Epithelial cell of umbilical artery (primary cell): ENCODE measurements at places on chromosomes 3 and 15. TPM values are rescaled to one million over a fixed set of nuclear protein-coding genes. Genes with fewer than 3 reads are reported as not detected.

LYZL4 gene
- total RNA-seq, result not detected in 2 replicates

SI gene
- not detected in 2 replicates for total RNA-seq

FOXL2 gene
- total RNA-seq, result under 0.01 and 0.30 TPM in 2 replicates

GOLGA8R gene
- 0.97 and 1.4 TPM in 2 replicates for total RNA-seq

FBXW12 gene
- not detected in 2 replicates for total RNA-seq

FETUB gene
- not detected in 2 replicates for total RNA-seq
